ENCODE measurements at places on chromosomes 7 and 10. TPM values are rescaled to one million over a fixed set of nuclear protein-coding genes. Genes with fewer than 3 reads are reported as not detected.
A peak's percentile ranks its signal among the peaks of the same experiment; 100 is the strongest.

- DNase-seq = no peak
Observed at GRCh38 chr7:77465256-77465655, 49.1 kb upstream of the GSAP start.

- peak; percentile 30 for DNase-seq
Observed at GRCh38 chr10:96025566-96025965, 17.8 kb upstream of the CCNJ start.

DNA sequence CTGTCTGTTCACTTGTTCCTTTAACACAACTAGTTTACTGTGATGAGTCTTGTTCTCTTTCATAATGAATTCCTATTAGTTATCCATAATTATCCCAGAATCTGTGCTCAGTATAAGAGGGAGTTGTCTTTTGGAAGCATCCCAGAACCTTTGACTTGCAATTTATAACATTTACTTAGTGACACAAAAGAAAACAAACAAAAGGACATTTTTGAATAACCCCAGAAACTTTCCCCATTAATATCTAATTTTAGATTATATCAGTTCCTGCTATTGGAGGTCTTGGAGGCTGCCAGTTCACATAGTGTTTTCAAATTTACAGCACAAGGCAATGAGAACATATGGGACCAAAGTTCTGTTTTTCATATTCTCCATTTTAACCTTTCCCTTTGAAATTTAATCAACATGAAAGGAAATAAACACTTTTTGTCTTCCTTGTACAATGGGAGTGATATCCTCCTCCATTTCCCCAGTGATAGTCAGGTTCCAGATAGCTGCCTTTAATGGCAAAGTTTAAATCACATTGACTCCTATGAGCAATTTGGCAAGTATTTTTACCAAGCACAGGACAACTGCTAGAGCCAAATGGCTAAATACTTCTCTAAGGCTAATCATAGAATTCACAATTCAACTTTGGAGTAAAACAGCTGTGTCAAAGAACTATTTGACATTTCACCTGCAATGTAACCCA, 37.1 kb upstream of the GNAT3 start:
- no peak for DNase-seq

GRCh38 chr10:109895095-109895818, 28.1 kb downstream of the XPNPEP1 start:
- no peak for DNase-seq

Gene LIPF
- not detected for total RNA-seq

Gene C10orf67
- 0.10 TPM for total RNA-seq

DNA sequence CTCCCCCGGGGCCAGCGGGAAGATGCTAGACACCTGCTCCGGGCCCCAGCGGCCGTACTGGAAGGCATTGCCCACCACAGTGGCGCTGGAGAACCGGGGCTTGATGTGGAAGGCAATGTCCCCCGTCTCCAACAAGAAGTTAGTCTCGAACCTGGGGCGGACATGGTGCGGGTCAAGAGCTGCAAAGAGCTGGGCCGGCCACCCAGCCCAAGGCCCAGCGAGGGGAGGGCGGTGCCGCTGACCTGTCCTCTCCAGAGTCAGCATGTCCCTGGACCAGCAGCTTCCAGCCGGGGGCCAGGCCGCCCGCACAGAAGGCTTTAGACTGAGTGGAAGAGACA, 551 bp downstream of the GRIFIN start:
- DNase-seq = no peak

- peak; percentile 50 for DNase-seq
Observed at GRCh38 chr7:49255054-49255453, 330.7 kb downstream of the CDC14C start.

- DNase-seq = no peak
Observed at GRCh38 chr7:33792547-33793105, 112.7 kb upstream of the BMPER start.

Gene CALY
- total RNA-seq = not detected

DNA sequence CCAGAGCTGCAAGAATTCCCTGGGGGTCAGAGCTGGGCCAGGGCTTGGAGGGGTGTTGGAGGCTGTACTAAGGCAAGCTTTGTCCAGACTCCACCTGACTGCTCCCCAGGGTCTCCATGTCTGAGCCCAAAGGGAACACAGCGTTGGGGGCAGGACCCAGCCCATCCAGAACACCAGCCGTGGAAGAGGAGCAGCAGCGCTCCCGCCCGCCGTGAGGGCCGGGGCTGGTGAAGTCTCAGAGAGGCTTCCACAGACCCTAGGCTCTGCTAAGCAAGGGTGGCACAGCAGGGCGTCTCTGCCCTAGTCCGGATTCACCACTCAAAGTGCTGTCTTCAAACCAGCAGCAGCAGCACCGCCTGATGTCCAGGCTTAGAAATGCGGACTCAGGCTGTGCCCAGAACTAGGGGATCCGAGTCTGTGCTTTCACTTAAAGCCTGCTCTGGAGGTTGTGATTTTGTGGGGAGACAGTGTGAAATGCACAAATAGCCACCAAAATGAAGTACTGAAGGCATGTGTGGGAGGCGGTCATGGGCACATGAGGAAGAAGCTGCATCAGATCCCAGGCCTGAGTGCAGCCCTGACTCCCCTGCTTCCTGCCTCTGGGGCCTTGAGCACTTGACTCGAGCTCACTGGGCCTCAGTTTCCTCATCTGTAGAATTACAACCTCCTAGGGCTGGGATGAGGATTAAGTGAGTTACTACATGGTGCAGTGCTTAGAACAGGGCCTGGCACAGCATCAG, 16.6 kb upstream of the AQP1 start:
- DNase-seq = no peak

Gene HOXA7
- total RNA-seq = not detected

Gene TNS3
- total RNA-seq = 38.2 TPM

- DNase-seq = no peak
Observed at GRCh38 chr10:48459270-48460150, 145.4 kb downstream of the ARHGAP22 start.

Gene FANK1
- total RNA-seq = 0.42 TPM

All from HT1080 (cell line).